Activated CD4-positive, alpha-beta T cell treated with anti-CD3 and anti-CD28 coated beads, Interleukin-2, Interleukin-6, amounts not matched to agents 100 ng/mL and 50 ng/mL, durations not matched to agents 16 hours and 8 hours (primary cell): ENCODE measurements at places on chromosomes 7 and 10.

DNA sequence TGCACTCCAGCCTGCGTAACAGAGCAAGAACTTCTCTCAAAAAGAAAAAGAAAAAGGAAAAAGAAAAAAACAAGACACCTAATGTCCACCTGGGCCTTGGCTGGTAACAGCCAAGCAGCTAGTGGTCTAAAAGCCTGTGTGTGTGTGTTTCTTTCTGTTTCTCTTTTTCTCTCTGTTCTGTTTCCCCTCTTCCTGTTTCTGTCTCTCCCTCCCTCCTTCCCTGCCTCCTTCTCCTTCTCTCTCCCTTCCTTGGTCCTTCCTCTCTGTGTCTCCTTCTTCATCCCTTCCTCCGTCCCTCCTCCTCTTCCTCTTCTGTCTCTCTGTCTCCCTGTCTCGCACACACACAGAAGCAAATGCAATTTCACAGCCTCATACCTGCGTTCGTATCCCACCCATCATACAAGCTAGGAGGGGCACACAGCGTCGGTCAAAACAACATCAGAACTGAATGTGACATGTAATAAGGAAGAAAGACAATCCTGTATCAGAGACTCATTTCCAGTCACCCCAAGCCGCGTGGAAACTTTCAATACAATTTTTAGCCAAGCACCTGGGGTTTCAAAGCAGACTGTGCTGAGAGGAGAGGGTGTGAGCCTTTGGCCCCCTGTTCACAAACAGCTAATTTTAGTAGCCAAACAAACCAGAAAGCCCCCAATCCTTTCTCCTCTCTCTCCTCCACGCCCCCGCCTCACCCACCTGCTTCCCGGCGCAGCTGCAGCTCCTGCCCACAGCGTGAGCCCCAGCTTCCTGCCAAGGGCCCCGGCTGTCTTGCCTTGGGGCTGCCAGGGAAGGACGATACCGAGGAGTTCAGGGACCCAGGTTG, 50.2 kb upstream of the GNA12 start:
- DNase-seq = peak; percentile 69

DNA sequence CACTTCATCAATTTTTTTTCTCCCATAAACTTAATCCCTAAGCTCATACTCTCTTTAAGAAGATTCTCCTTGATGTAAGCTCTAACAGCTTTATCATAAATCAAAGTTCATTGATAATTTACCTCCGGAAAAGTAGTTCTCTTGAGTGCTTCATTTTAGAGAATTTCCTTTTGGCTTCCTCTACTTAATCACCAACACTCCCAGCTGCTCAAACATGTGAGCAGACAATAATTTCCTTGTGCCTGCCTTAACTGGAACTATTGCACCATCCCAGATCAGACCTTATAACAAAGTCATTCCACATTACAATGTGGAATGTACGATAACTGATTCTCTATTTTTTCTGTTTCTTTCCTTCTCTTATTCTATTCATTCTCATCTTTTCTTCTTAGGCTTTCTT, 5.9 kb downstream of the FEZF1 start:
- DNase-seq = no peak

- no peak for DNase-seq
Observed at GRCh38 chr10:74987339-74988053, 124.0 kb upstream of the SAMD8 start.

GRCh38 chr7:121078701-121079227, 90.3 kb downstream of the CPED1 start:
- DNase-seq = no peak

GRCh38 chr10:1551636-1552338, 185.5 kb downstream of the ADARB2 start:
- DNase-seq = no peak

DNA sequence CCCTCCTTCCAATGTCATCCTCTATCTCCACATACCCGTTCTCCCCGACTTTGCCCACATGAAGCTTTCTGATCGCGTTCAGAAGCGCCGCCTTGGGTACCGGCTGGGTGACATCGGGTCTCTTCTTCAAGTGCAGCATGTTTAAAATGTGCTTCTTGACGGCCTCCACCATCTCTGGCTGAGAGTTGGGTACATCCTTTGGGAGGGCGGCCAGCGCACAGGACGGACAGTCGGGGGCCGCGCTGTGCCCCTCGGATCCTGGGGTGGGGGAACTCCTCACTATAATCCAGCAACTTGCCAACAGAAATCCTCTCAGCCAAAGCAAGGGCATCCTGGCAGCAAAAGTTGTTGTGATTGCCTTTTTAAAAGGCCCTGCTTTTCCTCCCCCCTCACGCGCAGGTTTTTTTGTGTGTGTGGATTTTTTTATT, 2.8 kb downstream of the INHBA start:
- DNase-seq = no peak

DNA sequence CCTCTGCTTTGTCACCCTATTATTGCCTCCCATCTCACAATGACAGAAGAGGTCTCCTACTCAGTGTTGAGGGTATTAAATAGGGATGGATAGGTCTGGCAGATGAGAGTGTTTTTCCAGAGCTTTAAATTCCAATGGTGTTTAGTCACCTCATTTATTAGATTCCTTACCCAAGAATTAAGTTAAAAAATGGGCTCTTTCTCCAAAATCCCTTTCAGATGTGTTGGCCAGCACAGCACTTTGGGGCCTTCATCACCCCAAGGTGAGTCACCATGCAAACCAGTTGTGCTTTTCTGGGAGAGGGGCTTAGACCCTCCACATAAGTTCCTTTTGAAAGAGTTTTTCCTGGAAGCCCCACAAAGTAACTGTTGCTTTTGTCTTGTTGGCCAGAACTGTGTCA, 78.4 kb downstream of the CYP26A1 start:
- no peak for DNase-seq

GRCh38 chr10:36266923-36267322, 624.8 kb upstream of the FZD8 start:
- DNase-seq = no peak

- DNase-seq = no peak
Observed at GRCh38 chr7:109125001-109125400, 555.3 kb downstream of the DNAJB9 start.

- no peak for DNase-seq
Observed at GRCh38 chr7:22397981-22398380, 41.0 kb upstream of the RAPGEF5 start.

- DNase-seq = no peak
Observed at GRCh38 chr10:60448246-60448645, 58.6 kb upstream of the ANK3 start.

DNA sequence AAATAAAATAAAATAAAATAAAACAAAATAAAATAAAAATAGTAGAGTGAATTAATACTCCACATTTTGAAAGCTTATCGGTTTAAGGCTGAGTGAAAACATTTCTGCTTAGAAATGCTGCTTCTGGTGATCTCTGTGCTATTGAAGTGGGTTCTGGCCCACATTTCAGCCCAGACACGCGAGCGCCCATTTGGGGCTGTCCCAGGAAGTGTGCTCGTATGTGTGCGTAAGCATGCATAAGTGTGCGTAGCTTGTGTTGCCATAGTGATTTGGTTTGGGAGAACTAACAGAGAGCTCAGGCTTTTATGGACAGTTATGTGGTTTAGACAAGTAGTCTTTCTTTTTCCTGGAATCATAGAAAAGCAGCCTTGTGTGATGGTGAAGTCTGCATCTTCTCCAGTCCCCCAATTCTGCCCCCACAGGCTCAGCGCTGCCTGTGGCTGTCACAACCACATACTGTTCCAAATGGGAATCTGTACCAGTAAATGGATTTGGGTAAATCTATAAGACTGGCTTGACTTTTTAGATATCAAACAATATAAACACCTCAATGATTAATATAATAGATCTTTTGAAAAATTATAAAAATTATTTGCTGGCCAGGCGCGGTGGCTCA, 29.8 kb upstream of the PURB start:
- peak; percentile 56 for DNase-seq

- no peak for DNase-seq
Observed at GRCh38 chr10:61655335-61655851, 7.3 kb upstream of the CABCOCO1 start.

- DNase-seq = no peak
Observed at GRCh38 chr7:30977222-30977621, 13.5 kb downstream of the GHRHR start.

DNA sequence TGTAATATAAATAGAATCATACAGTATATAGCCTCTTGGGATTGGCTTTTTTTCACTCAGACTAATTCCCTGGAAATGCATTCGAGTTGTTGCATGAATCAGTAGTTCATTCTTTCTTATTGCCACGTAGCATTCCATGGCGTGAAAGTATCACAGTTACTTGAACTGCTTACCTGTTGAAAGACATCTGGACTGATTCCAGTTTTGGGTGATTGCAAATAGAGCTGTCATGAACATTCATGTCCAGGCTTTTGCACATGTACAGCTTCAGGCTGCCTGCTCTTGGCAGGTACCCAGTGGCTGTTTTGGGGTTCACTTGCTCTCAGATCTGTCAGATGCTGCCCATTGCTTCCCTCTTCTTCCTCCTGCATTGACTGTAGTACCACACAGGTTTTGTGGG, 54.9 kb downstream of the LRGUK start:
- no peak for DNase-seq

DNA sequence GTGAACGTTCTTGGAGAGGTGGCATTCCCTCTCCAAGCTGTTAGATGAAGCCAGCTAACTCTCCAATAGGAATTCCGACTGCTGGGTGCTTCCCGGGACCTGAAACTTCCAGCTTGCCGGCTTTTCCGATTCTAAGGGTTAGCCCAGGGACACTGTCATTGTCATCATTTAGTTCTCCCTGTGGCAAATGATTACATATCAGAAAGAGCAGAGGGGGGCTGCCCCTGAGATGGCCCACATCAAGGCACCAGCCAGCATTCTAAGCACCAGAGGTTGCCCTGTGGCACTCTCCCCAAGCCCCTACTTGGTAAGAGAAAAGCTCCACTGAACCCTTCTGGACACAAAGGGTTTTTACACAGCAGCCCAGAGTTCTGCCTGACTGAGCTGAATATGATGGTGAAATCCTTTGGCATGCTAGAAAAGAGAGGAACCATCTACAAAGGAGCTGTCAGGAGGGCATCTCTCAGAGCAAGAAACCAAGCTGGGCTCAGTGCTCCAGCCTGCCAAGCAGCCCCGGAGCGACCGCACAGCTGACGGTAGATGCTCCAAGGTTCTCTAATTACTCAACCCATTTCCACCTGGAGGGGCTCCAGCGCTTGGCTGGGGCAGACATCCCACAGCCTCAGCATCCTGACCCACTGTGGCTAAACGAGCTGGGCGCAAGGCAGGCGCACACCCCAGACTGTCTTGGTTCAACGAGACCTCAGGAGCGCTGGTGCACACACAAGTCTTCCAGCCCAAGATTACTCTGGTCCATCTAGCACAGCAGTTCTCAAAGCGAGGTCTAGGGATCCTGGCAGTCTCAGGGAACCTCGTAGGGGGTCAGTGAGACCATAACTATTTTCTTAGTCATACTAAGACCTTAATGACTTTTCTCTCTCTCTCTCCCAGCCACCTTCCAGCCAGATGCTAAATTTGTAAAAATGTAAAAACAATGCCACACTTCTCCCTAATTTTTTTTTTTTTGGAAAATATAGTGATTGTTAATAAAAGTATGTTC, 160.5 kb downstream of the GFRA1 start:
- no peak for DNase-seq

GRCh38 chr7:128666200-128666599, 5.9 kb upstream of the GARIN1A start:
- no peak for DNase-seq

- no peak for DNase-seq
Observed at GRCh38 chr10:60894786-60895185, 49.2 kb downstream of the RHOBTB1 start.

DNA sequence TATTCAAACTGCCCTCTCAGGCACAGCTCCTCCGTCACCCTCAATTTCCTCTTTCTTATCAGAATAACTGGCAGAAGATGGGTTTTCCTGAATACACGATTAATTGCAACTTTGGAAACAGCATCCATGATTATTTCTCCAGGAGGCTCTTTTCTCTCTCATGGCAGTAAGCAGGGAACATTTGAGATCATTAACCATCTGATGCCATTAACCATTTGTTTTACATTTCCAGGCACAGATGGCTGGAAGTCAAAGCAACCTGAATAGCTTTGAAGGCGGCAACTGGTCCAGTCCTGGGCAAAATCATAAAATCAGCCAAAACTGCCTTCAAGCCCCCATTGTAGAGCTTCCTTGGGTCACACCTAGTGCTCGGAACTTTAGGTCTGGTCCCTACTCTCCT, 289.5 kb upstream of the AOAH start:
- no peak for DNase-seq

DNA sequence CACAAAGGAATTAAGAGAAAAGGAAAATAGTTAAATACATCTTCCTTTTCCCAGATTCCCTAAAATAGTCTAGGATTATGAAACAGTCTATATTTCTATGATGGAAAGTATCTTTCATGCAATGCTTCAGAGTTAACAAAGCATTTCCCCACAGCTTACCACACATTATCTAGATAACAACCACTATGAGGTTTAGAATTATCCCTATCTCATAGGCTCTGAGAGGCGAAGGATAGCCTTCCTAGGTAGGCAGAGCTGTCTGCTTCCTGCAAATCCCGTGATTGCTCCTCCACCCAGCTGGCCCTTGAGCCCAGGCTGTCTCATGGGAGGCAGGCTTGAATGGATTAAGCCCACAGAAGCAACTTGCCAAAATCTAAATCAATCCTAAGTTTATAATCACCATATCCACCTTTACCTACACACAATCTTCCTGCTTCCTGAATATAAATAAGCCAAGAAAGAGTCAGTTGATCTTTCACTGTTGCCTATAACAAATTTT, 321.4 kb upstream of the AOAH start:
- no peak for DNase-seq

DNA sequence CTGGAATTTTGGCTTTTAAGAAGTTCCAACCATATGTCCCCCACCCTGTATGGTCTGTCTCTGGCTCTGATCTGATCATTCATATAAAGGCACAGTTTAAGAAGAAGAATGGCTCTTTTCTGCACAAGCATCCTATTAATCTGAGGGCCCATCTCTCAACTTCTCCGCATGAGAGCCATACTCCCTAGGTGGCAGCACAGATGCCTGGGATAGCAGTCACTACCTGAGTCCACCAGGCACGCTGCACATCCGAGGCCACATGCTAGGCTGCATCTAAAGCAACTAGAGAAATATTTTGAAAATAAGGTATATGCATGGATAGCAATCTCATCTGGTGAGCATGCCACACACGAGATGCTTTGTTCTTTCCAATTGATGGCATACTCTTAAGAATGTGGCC, 565.5 kb downstream of the PARD3 start:
- DNase-seq = no peak

GRCh38 chr7:104971290-104972071, 42.5 kb upstream of the KMT2E start:
- DNase-seq = no peak

DNA sequence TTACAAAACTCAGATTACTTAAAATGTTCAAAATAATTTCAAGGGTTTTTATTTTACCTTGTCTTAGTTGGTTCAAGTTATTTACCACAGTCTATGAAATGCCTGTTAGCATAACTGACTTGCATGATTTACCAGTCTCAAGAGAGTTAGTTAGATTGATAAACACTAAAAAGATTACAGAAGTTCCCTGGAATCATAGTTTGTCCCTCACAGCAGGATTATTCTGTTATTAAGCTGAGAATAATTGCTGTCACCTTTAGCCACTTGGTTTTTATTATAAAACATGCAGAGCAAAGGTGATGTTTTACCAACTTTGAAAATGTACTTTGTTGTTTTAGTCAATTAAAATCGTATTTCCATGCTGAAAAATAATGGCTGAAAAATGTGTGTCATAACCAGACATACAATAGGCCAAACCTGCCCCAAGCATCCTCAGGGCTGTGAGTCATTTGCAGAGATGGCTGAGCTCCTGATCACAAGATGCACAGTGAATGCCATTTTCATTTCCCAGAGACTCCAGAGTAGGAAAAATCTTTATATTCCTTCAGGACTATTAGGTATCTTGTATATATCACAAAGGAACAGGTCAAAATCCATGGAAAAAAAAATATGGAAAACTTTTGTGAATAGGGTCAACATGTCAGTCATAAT, 87.8 kb upstream of the DKK1 start:
- DNase-seq = no peak
